ENCODE measurements at places on chromosomes 4 and X.

DNA sequence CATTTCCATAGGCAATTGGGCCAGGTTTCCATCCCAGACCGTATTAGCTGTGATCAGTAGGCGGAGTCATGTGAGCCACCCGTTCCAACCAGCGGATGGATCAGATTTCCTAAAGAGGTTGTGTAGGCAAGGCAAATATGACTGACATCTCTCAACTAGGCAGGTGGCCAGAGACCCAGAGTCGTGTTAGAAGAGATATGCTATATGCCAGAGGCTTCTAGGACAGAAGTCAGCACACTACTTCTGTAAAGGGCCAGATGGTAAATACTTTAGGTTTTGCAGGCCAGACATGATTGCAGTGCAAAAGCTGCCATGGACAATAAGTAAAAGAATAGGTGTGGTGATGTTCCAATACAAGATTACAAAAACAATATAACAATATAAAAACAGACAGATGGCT is 788.4 kb downstream of the RPA4 start:
- no peak for DNase-seq

DNA sequence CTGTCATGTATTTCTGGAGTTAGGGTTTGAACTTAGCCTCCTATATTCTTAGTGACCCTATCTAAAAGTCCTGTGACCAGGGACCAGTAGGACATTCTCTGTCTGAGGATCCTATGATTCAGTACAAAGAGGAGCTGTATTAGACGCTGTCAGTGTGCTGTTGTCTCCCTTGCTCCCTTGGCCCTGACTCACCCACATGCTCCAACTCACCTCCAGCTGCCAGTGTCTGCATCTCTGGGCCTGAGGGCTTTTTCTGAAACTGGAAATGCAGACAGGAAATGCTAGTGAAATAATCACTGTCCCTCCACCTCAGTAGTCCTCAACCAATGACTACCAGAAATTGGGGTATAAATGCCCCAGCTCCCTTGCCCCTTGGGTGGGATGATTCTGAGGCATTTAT is 535.3 kb upstream of the RPS6KA3 start:
- DNase-seq, result no peak

- DNase-seq, result no peak
Observed at GRCh38 chrX:132017431-132018185, 5.5 kb upstream of the STK26 start.

- no peak for DNase-seq
Observed at GRCh38 chr4:3879681-3880614, 113.8 kb downstream of the ADRA2C start.

- DNase-seq, result no peak
Observed at GRCh38 chr4:81504112-81505003, 32.7 kb upstream of the RASGEF1B start.

DNA sequence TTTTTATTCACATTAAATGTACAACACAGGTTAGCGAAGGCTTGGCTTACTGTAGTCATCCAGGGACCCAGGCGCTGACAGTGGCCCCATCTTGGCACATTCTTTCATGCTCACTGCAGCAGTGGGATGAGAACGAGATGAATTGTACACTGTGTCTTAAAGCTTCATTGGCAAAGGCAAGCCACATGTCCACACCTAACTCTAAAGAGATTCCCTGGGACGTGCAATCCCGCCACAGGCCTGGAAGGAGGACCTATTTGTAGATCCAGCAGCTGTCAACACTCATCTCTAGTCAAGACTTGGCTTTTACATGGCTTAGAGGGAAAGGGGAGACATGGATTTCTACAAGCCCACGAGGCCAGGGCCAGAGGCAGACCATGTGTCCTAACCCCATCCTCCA is 16.1 kb upstream of the CXCR3 start:
- DNase-seq, result no peak

GRCh38 chr4:168880811-168881595 is 129.1 kb downstream of the CBR4 start:
- no peak for DNase-seq

DNA sequence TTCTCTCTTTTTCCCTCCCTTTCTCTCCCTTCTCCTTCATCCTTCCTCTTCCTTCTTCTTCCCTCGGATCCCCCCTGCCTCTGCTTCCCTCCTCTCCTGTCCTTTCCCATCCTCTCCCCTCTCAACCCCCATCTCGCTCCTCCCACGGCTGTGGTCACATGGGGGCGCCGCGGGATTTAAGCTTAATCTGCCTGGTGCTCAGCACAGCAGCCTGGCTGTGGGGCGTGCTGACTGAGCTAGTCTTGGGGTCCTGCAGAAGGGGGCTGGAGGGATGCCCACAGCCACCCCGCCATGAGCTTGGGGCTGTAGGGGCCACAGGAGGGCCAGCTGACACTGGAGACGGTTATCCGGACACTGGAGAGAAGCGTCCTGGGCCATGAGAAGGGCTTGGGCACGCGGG is 10.7 kb downstream of the SMIM10L2A start:
- DNase-seq, result no peak

GRCh38 chrX:716136-716535 is 85.5 kb downstream of the SHOX start:
- no peak for DNase-seq

DNA sequence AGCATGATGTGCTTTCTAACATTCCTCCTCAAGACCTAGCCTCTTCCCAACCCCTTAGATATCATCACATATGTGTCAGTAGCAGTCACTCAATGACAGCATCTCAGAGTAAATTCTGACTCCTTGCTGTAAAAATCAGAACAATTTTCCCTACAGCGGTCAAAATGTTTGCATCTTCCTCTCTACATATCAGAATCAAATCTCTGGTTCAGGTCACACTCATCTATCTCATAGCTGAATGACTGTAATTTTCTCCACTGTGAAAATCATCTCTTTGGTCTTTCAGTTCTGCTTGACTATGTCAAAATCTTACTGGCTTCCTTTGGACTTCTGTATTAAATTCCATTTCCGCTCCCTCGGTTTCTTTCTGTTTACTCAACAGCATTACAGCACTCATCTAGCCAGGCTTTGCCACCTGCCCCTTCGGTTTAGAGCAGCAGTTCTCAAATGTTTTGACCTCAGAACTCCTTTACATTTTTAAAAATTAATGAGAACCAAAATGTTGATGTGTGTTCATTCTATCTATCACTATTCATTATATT is 57.3 kb downstream of the AGA start:
- DNase-seq, result no peak

DNA sequence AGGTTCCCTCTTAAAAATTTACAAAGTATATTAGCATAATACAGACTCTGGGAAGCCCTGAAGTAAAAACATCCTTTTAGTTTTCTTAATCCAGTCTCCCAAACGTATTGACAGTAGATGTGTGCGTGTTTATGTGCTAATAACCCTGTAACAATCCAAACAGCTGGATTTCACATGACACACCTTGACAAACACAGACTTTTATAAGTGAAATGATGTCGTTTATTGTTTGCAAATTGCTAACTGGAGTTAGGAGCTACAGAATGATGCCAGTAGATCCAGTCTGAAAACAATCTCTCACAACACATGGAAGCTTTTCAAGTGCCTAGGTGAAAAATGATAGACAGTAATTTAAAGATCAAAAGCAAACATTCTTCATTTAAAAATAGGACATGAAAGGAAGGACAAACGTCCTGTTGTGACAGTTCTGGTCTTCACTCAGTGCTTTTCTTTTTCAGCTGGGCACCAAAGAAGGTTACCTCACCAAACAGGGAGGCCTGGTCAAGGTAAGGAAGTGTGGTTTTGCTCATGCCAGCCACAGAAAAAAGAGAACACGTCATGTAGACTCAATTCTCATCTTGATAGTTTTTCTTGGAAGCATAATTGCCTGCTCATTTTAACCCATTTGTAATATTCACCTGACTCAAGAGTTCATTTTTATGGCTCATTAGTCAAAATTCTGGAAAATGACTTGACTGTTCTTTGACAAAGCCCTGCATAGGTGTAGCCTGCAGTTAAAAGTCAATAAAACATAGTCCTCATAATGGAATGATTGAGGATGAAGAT is 32.9 kb downstream of the LAMTOR3 start:
- no peak for DNase-seq

GRCh38 chrX:10794203-10794630 is 173.8 kb upstream of the MID1 start:
- DNase-seq, result no peak

DNA sequence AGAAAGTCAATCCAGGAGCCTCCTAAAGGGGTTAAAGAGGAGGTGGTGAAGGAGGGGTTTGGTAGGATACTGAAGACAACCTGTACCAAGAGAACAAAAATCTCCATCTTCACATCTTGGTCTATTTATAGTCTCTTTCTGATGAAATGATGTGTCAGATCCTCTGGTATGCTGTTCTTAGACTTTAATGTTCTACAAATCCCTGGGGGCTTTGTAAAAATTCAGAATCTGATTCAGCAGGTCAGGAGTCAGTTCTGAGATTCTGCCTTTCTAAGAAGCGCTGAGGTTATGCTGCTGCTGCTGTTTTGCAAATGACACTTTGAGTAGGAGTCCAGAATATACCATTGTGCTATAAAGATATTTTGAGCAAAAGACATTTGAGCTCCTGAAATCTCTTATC is 172.9 kb upstream of the GLRA2 start:
- no peak for DNase-seq

GRCh38 chr4:139368998-139369397 is 66.7 kb upstream of the NDUFC1 start:
- no peak for DNase-seq

- DNase-seq, result no peak
Observed at GRCh38 chr4:5051278-5052203, at the start of gene STK32B. STK32B (plus strand) TSS chr4:5051480.

GRCh38 chr4:37463033-37463856 is 218.7 kb downstream of the NWD2 start:
- DNase-seq, result no peak

Measured in stimulated activated CD8-positive, alpha-beta memory T cell treated with anti-CD3 and anti-CD28 coated beads, Interleukin-7, amount 100 ng/mL, for 1 hour (primary cell).